Fibroblast of skin of right quadriceps (primary cell): ENCODE measurements at places on chromosomes 2 and 18.

GRCh38 chr2:102795641-102796040 is 33.8 kb downstream of the TMEM182 start:
- no peak for DNase-seq

DNA sequence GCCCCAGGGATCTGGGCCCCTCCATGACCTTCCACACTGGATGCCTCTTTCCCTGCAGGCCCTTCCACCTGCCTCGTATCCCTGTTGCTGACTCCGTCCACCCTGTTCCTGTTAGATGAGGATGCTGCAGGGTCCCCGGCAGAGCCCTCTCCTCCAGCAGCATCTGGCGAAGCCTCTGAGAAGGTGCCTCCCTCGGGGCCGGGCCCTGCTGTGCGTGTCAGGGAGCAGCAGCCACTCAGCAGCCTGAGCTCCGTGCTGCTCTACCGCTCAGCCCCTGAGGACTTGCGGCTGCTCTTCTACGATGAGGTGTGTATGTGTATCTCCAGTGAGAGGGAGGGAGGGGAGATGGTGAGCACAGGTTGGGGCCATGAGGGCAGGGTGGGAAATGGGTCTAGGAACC is 12.4 kb upstream of the SLC4A3 start:
- DNase-seq = no peak

- DNase-seq = no peak
These were observed 50.5 kb upstream of the FHOD3 start for GRCh38 chr18:36247036-36247435.

GRCh38 chr2:150732064-150732463 is 244.6 kb upstream of the RND3 start:
- DNase-seq = peak; percentile 62

DNA sequence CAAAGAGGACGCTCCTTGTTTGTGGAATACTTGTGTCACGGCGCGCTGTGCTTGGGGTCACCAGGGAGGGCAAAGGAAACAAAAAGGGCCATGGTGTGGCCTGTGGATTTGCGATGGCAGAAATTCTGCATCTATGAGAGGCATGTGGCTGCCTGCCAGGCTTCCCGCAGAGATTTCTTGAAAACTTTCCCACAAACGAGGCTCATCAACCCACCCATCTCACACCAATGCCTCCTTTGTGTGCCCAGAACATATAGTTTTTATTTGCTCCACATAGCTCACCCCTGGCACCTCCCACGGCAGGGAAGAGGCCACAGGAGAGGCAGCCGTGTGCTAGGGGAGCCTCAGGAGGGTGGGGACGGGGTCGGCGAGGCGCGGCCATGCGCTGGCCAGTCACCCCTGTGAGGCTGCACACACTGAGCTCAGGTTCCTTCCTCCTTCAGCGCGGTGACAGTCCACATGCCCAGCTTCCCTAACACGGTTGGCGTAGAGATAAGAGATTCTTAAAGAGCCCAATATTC is 100.3 kb downstream of the MBP start:
- DNase-seq = no peak

DNA sequence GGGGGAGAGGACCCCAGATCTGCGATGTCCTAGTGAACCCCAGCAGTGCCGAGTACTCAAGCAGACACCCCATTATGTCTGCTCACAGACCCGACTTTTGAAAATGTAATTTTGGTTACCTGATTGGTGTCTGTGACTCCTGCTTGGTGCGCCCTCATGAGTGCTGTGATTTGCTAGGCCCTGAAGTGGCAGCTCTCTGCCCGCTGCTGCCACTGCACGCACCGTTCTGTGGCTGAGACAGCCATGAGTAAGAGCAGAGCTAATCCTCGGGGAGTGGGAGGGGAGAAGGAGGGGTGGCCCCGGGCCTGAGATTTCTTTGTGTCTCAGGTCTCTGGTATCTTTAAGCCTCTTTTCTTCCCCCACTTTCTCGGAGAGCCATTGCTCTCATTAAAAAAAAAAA is 18.2 kb downstream of the FHOD3 start:
- DNase-seq = peak; percentile 76

DNA sequence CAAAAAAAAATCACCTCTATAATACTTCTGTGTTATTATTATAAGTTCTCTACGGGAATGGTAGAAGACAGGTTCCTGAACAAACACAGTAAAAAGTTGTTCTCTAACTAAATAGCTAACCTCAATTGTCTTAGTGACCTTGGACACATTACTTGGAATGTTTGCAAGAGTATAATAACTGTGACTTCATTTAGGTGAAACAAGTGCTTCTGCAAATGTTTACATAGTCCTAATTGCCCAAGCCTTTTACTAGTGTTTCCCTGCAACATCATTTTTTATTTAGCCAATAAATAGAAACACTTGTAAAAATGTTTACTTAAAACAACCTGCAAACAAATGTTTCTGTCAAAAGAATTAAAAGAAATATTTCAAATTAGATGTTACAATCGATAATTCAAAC is 9.9 kb downstream of the PLEKHM3 start:
- DNase-seq = no peak

- DNase-seq = no peak
These were observed 37.0 kb upstream of the YWHAQ start for GRCh38 chr2:9667826-9668225.

DNA sequence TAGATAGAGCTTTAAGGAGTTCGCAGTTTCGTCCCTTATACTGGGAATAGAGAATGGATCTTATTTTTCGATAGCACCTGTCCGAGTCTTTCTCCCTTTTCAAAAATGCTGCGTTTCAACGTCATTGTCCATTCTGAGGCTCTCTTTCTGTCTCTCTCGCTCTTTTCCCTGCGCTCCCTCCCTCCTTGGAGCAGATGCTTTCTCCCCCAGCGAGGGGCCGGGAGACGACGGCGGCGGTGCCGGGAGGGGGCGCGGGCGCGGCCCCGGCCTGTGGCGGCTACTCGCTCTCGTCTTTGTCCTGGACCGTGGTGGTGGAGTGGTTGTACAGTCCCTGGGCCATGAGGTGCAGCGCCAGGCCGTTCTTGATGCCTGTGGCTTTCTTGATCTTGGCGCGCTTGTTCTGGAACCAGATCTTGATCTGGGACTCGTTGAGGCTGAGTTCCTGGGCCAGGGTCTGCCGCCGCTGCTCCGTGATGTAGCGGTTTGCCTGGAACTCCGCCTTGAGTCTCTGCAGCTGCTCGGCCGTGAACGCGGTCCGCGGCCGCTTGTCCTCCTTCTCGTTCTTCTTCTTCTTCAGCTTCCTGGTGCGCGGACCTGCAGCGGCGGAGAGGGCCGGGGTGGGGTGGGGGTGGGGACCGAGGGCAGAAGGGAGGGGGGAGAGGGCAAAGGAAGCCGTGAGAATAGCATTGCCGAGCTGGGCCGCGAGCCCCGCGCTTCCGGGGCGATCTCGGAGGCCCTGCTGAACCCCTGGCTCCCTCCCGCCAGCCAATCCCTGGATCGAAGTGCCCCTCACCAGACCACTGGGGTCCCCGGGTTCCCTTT is 4.6 kb downstream of the EN1 start:
- no peak for DNase-seq

DNA sequence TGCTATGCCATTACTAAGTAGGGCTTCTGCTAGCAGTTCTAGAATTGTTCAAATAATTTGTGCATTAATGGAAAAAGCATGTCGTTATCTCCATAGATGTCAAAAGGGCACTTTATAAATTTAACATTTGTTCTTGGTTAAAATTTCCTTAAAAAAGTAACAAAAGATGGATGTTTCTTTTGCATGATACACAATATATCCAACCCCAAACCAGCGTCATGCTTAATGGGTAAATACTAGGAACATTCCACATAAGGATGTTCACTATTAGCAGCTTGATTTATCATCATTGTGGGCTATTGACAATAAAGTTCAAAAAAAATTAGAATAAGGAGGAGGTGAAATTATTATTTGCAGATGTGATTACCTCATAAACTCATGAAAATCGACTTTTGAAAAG is 79.7 kb downstream of the GREB1L start:
- DNase-seq = no peak

DNA sequence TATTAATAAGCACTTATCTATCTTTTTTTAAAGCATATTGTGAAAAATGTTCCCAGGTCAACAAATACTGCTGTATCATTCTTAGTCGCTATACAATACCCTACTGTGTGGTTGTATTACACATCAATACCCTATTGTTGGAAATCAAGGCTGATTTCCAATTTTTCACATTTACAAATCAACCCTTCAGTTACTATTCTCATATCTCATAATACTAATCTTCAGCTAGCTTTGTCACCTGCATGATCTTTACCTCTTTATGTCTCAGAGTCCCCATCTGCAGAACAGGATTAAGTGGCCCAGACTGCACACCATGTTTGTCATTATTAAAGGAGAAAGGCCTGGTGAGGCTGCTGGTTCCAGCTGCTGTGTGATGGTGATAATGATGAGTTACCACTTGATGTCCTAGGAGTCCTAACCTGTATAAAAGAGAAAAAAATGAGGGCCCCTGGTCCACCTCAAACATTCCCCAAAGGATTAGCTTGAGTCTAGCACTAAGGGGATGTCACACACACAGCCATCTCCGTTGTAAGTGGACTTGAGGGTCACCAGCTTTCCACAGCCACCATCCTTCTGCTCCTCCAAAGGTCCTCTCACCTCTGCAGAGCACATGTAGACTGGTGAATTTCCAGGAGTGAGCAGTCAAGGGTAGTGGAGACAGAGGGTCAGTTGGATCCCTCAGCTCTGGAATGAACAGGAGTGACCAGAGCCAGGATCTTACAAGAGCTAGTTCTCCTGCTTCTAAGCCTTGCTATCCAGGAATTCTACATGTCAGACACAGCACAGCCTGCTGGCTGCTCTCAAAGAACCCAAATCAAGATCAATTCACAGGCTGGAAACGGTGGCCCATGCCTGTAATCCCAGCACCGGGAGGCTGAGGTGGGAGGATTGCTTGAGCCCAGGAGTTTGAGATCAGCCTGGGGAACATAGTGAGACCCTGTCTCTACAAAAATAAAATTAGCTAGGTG is 36.0 kb upstream of the BIN1 start:
- DNase-seq = no peak
